CD4-positive, alpha-beta T cell treated with Interleukin-4 for 4 hours (primary cell): ENCODE measurements at places on chromosomes 7 and 10.
A peak's percentile ranks its signal among the peaks of the same experiment; 100 is the strongest.

GRCh38 chr7:129911790-129912189 is 41.0 kb downstream of the UBE2H start:
- no peak for DNase-seq

DNA sequence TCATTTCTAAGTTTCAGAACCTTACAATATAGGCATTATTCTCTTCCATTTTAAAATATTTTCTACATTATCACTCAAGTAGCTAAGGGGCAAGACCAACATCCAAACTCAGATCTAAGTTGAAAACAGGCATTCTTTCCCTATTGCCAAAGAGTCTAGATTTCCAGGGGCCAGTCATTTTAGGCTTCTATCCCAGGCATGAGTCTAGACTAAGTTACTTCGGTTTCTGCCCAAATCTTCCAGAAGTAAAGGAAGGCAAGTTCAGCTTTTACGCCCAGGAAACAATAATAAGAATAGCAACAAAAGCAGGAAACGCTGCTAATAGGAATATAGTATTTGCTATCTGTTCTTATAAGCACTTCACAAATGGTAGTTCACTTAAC is 189.9 kb downstream of the DGKI start:
- DNase-seq: no peak

- DNase-seq: no peak
These were observed 239.7 kb upstream of the MKLN1 start for GRCh38 chr7:131087756-131088658.

- DNase-seq: no peak
These were observed 824.5 kb downstream of the TYW1 start for GRCh38 chr7:67821116-67821515.

DNA sequence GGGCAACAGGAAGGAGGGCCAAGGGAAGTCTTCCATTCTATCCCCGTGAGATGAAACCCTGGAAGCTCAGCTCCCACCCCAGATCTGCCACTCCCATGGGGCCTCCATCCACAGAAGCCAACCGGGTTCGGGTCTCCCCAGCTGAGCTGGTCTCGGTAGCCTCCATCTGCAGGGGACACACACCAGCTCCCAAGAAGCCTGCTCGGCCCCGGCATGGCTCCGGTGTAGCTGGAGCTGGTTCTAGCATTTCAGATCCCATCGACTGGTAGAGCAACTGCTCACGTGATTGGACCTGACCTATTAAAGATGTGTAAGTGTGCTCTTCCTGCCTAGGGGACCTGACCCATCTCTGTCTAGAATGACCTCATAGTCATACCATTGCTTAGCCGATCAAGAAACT is 138.0 kb downstream of the PRKAG2 start:
- DNase-seq: no peak

DNA sequence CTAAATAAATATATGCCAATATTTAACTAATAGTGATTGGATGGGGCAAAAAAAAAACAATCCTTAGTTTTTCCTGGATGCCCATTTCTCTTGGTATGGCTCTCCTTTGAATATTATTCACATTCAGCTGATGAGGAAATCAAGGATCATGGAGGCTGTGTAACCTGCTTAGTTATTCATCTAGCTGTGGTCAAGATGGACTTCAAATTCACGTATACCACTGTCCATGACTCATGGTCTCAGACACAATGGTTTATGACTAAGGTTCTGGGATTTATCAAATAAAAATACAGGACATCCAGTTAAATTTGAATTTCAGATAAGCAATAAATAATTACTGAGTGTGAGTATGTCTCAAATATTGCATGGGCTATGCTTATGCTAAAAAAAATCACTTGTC is 191.5 kb upstream of the CELF2 start:
- no peak for DNase-seq

DNA sequence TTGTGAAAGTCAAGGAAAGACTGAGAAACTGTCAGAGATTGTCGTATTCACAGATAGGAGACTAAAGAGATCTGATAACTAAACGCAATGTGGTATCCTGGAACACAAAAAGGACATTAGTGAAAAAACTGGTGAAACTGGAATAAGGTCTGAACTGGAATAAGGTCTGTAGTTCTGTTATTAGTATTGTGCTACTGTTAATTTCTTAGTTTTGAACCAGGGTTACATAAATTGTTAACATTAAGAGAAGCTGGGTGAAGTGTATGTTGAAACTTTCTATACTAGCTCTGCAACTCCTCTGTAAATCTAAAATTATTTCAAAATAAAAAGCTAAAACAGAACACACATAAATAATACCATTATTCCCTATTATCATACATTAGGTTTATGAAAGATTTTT is 3.4 kb upstream of the NT5C2 start:
- no peak for DNase-seq

- no peak for DNase-seq
These were observed 511.3 kb upstream of the ZMIZ1 start for GRCh38 chr10:78557433-78557925.

DNA sequence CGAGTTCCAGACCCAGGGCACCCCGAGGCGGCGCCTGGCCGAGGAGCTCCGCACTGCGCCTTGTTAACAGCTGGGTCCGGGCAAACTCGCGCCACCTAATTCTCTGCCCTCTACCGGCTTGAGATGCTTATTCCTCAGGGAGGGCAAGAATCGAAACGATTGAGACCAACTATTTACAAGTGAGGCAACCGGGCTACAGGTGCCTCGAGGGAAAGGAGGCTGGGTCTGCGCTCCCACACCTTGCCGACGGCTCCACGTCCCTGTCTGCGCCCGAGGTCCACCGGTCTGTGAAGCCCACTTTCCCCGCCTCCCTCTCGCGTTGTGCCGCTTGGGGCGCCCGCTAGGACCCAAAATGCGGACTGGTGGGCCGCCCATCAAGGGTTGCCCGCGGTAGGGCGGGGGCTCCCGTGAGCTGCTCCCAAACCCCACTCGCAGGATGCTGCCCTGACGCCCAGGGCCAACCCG is 527 bp downstream of the AKR1B1 start:
- peak; percentile 54 for DNase-seq

GRCh38 chr10:25505466-25505865 is 330.7 kb downstream of the GPR158 start:
- no peak for DNase-seq
